Stimulated activated CD8-positive, alpha-beta memory T cell treated with anti-CD3 and anti-CD28 coated beads, Interleukin-12 subunit alpha, Interleukin-12 subunit beta, amount 100 ng/mL, for 4 hours (primary cell): ENCODE measurements at places on chromosomes 6 and 20.

DNA sequence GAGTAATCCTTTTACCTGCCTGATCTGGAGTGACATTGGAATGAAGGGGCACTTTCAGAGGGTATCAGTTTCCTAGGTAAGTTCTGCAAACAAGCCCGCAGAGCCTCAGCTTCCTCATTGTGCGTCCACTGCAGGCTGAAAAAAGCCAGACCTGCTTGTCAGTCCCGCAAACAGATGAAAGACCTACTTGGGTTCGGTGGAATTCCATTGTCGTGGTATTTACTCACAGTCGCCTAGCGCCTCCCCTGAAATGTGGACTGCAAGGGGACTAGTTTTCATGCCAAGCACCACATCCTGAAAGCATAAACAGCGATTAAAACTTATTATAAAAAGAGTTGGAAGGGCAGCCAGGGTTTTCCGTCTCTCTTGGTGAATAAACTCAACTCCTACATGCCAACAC, 121.5 kb downstream of the PAX1 start:
- no peak for DNase-seq

GRCh38 chr20:40991181-40991889, 37.3 kb upstream of the TOP1 start:
- no peak for DNase-seq

DNA sequence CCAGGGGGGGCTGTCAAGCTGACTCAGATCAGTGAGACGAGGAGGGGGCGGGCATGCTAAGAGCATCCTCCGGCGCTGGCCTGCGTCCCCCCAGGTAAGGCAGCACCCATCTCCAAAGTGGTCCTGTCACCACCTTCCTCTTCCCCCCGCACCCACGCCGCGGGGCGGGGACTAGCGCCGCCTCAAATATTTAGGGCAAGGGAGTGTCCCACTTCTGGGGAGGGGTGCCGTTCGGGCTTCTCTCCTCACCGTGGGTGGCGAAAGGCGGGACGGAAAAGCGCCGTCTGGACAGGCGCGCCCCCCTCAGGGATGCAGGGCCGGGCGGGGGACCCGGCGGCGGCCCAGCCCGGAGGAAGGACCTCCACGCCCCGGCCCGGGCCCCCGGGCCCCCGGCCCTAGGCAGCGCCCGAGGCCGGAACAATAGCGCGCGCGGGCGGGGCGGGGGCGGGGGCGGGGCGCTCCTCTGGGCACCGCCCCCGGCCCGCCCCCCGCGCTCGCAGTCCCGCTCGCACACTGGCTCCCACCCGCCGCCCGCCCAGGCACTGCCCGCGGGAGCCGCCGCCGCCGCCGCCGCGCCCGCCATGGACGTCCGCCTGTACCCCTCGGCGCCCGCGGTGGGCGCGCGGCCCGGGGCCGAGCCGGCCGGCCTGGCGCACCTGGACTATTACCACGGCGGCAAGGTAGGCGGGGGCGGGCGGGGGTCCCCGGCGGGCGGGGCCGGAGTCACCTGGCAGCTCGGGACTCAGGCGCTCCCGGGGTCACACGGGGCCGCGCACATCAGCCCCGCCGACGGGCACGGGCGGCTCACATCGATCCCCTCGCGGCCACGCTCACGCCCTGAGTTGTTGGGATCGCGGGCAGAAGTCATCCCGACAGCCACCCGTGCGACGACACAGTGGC, at the start of gene TOX2:
Gene TOX2, plus strand, starts transcription at position 542 of the 900 bp plus-strand sequence. Its CDS starts 40 bp downstream, at position 582.
- peak; percentile 38 for DNase-seq

GRCh38 chr6:78995946-78996345, 82.1 kb downstream of the PHIP start:
- no peak for DNase-seq

GRCh38 chr6:7532821-7533220, 8.7 kb upstream of the DSP start:
- no peak for DNase-seq

DNA sequence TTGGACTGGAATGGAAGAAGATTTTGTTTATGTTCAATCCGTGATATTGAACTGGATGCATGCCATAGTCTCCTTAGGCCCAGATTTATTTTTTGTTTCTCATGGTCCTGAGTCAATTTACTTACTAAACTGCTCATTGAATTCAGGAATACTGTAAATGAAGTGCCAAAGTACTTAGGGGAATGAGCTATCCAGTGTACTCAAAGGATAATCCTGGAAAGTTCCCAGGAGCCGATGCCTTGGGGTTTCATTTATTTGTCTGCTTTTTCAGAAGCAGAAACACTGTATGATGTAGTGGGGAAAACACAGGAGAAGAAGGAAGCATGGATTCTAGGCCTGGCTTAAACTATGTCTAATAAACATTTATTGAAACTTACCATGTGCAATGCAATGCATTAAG, 56.1 kb upstream of the THEMIS start:
- DNase-seq = no peak

- no peak for DNase-seq
Observed at GRCh38 chr6:43170417-43170930, 595 bp upstream of the SRF start.

DNA sequence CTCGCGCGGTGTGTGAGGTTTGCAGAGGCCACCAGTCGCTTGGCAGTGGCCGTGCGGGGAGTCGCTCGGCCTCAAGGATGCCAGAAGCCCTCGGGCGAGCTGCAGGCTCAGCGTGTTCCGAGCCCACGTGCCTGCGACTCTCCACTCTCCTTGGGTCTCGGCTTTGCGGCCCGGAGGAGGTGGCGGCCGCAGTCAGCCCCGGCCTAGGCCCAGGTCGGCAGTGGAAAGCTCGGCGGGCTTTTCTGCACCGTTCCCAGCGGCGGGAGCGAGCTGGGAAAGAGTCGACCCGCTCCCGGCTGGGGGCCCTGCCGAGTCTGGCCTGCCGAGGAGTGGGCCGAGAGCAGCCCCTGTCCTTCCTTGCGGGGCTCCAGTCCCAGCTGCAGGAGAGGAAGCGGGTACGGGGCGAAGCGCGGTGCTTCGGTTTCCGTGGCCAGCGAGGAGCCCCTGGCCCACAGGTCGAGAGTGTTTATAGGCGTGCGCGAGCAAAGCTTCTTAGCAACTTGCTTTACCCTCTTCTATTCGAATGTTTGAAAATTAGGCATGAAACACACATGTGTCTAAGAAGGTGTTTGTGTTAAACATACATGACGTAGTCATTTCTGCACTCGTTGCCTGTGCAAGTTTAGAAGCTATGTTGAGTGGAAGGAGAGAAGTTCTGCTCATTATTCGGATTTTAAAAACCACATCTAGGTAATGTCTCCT, 5.6 kb downstream of the FOXC1 start:
- DNase-seq = no peak

GRCh38 chr6:17280552-17281090, 540 bp upstream of the RBM24 start:
- DNase-seq = no peak

- no peak for DNase-seq
Observed at GRCh38 chr6:127341471-127342202, 1.8 kb downstream of the ECHDC1 start.

DNA sequence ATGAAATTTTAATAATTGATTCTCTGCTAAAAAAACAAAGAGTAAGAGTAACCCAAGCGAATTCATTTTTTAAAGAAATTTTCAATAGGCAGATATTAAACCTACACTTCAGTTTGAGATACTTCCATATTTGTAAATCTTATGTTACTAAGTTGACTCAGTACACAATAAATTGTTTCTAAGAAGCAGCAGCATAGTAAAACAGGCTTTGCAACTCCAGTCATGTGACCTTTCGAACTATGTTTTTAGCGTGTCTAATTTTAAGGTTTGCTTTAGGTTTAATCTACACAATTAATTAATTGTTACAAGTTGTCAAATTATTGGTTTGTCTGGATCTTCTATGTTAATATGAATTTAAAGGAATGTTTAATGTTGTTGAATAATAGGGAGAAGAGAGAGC, 708.9 kb upstream of the CITED2 start:
- no peak for DNase-seq

- no peak for DNase-seq
Observed at GRCh38 chr20:5621305-5621704, 128.9 kb upstream of the SHLD1 start.

DNA sequence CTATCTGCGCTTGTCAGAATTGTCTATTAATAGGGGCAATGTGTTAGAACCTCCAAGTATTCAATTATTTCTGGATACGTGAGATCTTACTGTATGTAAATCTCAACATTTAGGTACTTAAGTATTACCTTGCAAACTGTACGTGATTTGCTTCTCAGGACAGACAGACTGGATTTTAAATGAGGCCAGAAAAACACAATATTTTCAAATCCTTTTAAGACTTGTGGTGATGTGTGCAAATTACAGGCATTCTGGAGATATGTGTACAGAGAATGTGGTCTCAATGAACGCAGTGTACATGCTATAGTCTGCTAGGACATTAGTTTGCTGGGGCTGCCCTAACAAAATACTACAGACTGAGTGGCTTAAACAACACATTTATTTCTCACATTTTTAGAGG, 16.9 kb downstream of the CCR6 start:
- no peak for DNase-seq
